ENCODE measurements at places on chromosomes 11 and 22.

DNA sequence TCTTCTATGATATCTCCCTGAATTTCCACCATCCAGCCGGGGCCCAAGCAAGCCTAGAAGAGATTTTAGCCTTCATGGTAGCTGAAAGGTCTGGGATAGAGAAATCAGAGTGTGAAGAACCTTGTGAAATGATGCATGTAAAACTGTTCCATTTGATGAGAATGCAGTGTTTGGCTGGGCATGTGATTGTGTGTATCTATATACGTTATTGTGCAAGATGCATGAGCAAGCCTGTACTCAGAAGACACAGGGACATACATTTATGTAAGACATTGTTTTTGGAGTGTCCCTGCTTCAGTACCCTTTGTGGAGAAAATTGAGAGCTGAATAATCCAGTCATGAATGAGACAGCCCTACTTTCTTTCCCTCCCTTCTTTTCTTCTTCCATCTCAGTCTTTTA lies 15.2 kb upstream of the OR52K2 start:
- no peak for DNase-seq

GRCh38 chr11:44139565-44140330 lies 44.3 kb downstream of the EXT2 start:
- DNase-seq, result no peak

- no peak for DNase-seq
These were observed 46.9 kb downstream of the C11orf71 start for GRCh38 chr11:114353443-114353842.

DNA sequence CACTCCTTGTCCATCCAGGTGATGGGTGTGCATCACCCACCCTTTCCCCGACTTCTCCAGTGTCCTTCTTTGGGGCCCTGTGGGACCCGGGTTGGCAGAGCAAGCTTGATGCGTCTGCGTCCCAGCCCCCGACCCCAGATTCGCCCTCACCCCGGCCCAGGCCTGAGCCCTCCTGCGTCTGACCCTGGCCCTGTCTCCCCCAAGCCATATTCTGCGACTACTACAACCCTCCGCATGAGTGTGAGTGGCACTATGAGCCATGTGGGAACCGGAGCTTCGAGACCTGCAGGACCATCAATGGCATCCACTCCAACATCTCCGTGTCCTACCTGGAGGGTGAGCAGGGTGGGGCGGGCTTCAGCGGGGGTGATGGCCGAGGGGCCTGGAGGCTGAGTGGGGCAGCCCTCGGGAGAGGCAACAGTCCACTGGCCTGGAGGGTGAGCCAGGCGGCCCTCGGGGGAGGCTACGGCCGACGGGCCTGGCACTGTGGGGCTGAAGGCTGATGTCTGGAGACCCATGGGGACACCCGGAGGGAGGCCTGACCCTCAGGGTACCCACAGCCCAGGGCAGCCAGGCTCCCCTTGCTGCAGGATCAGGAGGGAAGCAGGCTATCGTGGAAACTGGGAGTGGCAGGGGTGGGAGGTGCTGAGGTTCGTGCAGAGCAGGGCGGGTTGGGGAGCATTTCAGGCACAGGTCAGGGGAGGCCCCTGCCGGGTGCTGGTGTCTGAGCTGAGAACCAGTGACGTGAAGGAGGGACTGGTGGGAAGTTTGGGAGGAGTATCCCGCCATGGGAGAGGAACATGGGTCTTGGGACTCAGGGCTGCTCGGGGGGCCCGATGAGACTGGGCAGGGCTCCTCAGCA lies 15.3 kb downstream of the MUC2 start:
- DNase-seq, result no peak

DNA sequence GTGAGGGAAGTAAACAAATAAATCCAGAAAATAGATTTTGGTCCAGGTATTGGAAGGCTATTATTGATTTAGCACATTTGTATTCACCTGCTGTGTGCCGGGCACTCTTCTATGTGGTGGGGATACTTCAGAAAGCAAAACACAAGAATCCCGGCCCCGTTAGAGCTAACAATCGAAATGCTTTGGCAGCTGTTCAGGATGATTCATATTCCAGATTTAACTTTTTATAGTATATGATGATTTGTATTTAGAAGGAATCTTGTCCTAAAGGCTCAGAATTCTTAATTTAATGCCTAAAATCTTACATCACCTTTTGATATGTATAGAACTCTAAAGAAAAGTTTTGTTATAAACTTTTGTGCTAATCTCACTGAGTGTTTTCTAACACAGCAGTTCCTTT lies 28.0 kb downstream of the ZC3H12C start:
- peak; percentile 12 for DNase-seq

- DNase-seq, result no peak
These were observed 121.4 kb downstream of the MICAL3 start for GRCh38 chr22:17902960-17903359.

DNA sequence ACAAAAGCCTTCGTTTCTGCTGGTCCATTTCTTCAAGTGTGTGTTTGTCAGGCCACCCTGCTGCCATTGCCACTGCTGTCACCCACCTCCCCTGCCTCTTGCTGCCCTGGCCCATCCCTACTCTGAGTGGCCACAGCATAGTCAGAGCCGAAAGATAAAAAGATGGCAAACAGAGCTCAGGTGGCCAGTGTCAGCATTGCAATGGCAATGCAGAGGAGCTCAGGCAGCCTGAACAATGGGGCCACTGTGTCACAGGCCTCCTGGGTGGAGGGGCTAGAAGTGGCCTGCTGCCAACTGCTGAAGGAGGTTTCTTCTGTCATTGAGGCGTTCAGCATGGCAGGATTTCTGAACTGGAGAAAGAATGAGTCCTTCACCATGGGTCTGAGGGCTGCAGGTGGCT lies 137.1 kb downstream of the CSNK2A3 start:
- no peak for DNase-seq

GRCh38 chr11:117428856-117429229 lies 101.2 kb downstream of the CEP164 start:
- no peak for DNase-seq

Data from amniotic stem cell (primary cell).